ENCODE measurements at places on chromosomes 2 and 18.

DNA sequence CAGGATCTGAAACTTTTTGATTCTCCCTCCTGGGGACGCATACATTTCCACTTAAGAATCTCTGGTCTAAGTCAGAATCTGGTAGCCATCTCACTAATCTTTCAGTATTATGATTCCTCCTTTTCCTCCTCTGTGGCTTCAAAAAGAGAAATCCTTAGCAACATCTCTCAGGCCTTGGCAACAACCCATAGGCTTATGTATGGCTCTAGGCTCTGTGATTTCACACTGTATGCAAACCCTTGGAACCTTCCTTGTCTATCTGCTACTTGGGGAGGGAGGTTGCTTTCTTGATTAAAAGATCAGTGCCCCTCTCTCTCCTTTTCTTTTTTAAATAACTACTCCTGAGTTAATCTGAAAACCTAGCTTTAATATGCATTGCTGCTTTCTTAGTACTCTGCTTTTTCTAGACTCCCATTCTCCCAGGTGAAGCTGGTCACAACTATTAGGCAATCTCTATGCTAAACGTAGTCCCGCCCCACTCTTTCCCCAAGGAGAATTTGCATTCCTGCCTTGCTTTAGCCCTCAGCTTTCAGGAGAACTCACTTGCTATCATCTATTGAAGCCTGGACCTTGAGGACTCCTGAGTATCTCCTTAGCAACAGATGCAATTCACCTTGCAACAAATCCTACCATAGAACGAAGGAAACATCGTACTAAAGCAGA is 72.2 kb upstream of the L3MBTL4 start:
- DNase-seq, result no peak

- no peak for DNase-seq
Measured at GRCh38 chr2:20223407-20224163, 1.3 kb downstream of the SDC1 start.

GRCh38 chr2:127358044-127358443 is 29.7 kb downstream of the MAP3K2 start:
- DNase-seq, result no peak

DNA sequence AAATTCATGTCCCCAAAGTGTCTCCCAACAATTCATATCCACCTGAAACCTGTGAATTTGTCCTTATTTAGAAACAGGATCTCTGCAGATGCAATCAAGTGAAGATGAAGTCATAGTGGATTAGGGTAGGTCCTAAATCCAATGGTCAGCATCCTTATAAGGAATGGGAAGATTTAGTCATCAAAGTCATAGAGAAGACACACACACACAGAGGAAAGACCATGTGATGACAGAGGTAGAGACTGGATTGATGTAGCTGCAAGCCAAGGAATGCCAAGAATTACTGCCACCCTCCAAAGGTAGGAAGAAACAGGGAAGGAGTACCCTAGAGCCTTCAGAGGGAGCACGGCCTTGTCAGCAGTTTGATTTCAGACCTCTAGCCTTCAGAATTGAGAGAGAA is 17.7 kb downstream of the ADD2 start:
- DNase-seq, result no peak

DNA sequence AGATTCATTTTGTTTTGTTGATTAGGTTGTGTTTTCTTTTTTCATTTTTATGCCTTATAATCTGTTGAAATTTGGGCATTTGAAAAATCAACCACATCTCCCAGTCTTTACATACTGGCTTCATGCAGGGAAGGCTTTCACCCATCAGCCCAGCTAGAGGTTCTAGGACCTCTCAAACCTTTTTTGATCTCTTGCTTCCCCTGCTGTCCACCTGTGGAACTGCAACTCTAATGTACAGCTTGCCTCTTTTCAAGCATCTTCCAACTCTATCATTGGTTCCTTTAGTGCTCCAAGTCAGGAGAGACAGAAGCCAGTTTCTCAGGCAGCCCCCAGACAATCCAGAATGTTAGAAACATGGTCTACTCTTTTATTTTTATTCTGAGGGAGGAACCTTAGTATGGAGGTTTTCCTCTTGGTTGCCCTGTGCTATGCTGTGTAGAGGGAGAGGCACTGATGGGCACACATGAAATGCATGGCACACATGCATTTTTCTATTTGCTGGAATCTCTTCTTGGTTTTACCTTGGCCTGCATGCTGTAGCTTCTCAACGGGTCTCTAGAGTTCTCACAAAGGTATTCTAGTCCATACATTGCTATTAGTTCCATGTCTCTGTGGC is 107.2 kb upstream of the L3MBTL4 start:
- DNase-seq, result peak; percentile 36

- DNase-seq, result no peak
Measured at GRCh38 chr2:215532844-215533243, 97.0 kb upstream of the FN1 start.

DNA sequence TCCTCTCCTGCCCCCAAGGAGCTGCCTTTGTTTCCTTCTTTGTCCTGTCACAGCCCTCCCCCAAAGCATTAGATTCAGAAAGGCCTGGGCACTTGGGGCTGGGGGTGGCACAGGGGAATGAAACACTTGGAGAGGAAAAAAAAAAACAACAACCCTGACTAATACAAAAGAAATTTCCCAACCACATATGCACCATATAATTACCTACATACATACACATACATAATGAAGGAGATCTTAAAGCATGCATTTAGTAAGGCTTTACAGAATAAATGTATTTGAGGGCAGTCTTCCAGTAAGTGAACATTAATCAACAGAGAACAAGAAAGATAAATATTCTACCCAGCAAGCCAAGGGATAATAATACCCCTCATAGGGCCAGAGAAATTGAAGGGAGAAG is 70.0 kb upstream of the PPP1CB start:
- no peak for DNase-seq

- DNase-seq, result no peak
Measured at GRCh38 chr2:168255103-168255502, 7.7 kb upstream of the STK39 start.

DNA sequence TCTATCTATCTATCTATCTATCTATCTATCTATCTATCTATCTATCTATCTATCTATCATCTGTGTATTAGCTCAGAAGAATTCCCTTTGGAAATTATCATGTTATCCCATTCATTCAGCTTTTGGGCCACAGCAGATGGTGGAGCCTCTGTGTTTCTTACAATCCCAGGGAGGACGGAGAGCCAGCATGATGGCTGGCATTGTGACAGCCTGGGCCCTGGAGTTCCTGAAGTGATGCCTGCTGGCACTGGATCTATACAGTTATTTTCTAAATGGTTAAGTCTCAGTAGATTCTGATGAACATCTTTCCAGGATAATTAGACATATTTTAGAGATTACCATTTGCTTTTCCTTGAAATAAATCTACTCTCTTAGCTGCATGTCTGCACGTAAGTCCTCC is 385.4 kb upstream of the NXPH2 start:
- no peak for DNase-seq

GRCh38 chr2:119231975-119232665 is 8.5 kb downstream of the STEAP3 start:
- DNase-seq, result peak; percentile 30

GRCh38 chr2:160085662-160086061 is 23.2 kb upstream of the PLA2R1 start:
- DNase-seq, result no peak

- DNase-seq, result no peak
Measured at GRCh38 chr2:108330979-108331378, 42.3 kb downstream of the SULT1C2 start.

DNA sequence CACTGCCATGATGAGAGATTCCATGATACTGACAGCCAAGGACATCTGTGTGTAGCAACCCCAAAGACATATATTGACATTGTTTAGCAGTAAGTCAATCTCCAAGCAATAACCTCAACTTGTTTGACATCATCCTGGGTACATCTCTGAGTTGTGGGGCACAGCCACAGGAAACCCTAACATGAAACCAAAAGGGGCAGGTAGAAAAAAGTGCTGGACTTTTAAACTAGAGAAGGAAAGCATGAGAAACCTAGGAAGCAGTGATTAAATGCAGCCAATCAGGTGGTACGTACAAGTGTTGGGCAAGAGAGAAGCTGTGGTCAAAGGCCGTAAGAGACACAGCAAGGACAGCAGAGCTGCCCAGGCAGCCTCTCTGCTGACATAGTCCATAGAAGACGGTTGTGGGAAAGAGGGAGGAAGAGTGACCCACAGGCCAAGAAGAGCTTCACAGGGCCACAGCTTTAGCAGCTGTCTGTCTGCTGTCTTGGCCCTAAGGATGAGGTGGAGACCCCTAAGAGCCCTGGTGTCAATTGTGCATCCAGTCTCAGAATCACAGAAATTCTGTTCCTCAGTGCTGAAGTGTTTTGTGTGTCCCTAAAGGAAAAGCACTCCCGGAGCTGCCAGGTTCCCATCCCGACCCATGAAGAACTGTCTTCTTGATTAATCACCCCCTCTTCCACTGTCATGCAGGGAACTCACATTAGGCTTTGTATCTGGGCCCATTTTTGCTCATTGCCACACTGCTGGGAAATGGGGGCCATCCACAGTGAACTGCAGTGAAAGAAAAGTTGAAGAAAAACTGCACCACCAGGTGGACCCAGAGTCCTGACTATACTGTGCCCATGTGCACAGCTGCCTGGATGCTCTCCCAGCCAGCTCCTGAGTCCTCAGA is 25.4 kb upstream of the CHN1 start:
- peak; percentile 31 for DNase-seq

DNA sequence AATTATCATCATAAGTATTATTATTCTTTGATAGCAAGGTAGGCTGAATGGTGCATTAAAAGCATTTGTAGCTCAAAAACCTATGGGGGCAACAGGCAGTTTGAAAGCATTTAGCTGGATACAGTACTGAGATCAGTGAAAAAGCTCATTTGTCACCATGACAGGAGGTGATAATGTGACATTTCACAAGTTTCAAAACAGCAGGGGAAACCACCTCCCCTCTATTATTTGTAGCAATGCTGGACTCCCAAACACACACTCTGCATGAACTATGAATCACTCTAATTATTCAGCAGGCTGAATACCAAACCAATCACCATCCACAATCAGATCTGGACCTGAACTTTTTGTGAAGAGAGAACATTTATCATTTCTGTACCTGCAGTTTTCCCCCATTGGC is 63.4 kb downstream of the MYO5B start:
- peak; percentile 53 for DNase-seq

- DNase-seq, result no peak
Measured at GRCh38 chr2:101151859-101152271, 683 bp upstream of the TBC1D8 start.

GRCh38 chr2:132441051-132441450 is 24.4 kb downstream of the GPR39 start:
- no peak for DNase-seq

GRCh38 chr2:10786240-10786982 is 26.2 kb downstream of the PDIA6 start:
- no peak for DNase-seq

GRCh38 chr2:27711804-27712203 is 48.1 kb downstream of the SLC4A1AP start:
- DNase-seq, result no peak

DNA sequence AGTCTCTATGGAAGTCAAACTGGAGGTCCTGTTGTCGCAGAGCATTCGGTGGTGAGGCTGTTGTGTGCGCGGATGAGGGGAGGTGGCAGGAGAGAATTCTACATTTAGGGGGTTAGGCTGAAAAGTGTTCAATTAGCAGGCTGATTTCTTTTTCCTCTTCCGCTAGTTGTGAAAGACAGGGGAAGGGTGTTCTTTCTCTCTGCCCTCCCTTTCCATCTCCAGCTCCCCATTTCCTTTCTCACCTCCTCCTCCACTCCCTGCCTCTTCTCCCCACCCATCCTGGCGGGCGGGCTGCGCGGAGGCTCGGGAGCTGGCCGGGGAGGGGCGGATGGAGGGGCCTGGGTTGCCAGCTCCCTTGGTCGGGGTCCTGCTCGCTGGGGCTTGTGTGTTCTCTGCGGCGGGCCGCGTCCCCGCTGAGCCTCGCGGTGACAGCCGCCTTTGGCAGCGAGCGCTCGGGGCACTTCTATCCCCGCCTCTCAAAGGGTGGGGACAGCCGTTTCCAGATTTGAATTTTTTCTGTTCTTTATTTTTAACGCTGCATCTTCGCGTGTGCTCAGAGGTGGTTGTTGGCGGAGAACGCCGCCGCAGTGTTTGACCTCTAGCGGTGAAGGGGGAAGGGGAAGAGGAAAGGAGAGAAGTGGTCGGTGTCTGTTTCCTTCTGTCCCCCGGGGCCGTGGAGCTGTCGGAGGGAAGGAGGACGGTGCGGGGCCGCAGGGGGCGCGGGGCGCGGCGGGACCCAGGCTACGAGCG is 3.6 kb downstream of the SOX11 start:
- no peak for DNase-seq

Measured in kidney glomerular epithelial cell (primary cell).